CD4-positive, alpha-beta T cell treated with Interleukin-17A for 1 hour (primary cell): ENCODE measurements at places on chromosomes 12 and 14.

GRCh38 chr12:10094646-10095395 is 4.0 kb downstream of the CLEC1A start:
- DNase-seq = peak; percentile 5

- no peak for DNase-seq
These were observed 78.0 kb upstream of the IFNG-AS1 start for GRCh38 chr12:67911275-67911600.

GRCh38 chr12:18951218-18951617 is 178.3 kb upstream of the PLEKHA5 start:
- DNase-seq = no peak

DNA sequence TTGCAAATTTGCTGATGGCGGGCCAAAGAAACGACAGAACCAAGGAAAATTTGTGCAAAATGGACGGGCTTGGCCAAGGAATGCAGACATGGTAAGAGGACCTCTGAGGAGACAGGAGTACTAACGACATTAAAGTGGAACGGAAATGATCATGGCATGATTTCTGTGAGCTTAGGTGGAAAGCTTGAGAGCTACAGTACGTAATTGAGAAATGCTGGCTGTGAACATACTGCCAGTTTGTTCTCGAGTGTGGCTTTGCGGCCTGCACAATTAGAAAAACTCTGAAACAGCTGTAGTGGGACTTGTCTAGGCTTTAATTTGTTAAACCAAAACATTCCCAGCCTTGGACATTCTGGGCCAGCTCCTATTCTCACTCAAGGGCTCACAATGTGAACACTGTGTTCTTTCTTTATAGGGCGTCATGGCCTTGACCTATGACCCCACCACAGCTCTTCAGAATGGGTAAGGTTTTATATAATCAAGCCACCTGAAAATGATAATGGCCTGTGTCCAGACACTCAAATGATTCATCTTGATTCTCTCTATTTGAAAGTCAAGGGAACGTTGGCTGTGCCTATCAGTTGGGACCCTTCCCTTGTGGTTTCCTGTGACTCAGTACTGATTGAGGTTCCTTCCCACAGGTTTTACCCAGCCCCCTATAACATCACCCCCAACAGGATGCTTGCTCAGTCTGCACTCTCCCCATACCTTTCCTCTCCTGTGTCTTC is 48.5 kb downstream of the BAZ2A start:
- peak; percentile 44 for DNase-seq

GRCh38 chr12:108799401-108800243 is 57.8 kb downstream of the SSH1 start:
- DNase-seq = no peak

DNA sequence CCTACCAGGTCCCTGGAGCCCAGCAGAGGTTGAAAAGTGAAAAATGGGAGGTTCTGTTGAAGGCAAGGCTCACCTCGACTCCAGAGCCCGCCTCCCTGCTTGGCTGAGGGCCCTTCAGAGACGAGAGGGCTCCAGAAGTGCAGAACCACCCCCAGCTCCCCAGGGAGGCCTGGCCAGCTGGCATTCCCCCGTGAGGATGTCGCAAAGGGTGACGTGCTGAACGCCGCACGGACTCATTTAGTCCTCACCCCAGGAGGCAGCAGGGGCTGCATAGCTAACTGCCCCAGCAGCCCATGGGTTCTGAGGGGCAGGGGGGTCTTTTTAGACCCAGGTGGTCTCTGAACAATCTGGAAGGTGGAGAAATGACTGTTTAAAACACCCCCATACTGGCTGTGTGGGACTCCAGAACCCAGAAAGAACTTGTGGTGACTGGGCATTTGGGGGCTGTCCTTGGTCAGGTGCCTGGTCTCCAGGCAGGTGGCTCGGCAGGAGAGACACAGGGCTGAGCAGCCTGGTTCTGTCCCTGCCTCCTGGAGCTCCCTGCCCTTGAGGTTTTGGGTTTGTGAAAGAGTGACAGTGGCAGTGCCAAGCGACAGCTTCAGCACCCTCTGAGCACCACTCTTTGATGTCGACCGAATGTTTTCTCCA is 32.0 kb downstream of the ANAPC7 start:
- no peak for DNase-seq

DNA sequence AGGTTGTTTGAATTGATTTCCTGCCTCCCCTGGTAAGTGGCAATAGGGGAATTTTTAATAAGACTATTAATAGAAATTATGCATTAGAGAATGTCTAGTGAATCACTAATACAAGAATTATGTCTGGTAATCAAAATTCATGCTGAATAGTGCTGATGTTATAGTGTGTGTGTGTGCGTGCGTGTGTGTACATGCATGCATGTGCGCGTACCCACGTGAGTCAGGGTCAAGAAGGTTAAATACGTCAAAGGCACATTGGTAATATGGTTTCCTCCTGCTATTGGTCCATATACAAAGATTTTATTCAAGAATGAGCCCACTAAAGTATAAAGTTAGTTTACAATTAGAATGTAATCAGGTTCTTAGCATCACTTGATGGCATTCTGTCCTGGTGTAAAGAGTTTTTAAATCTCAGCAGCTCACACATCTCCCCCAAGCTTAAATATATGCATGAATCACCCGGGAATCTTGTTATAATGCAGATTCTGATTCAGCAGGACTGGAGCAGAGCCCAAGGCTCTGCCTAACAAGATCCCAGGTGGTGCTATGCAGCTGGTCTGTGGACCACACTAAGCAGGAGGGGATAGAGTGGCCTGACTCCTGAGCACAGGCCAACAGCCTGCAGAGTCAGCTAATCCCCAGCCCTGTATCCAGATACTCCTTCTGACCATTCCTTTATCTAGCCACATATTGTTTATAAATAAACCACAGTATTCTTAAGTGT is 43.9 kb downstream of the TTC9 start:
- no peak for DNase-seq

DNA sequence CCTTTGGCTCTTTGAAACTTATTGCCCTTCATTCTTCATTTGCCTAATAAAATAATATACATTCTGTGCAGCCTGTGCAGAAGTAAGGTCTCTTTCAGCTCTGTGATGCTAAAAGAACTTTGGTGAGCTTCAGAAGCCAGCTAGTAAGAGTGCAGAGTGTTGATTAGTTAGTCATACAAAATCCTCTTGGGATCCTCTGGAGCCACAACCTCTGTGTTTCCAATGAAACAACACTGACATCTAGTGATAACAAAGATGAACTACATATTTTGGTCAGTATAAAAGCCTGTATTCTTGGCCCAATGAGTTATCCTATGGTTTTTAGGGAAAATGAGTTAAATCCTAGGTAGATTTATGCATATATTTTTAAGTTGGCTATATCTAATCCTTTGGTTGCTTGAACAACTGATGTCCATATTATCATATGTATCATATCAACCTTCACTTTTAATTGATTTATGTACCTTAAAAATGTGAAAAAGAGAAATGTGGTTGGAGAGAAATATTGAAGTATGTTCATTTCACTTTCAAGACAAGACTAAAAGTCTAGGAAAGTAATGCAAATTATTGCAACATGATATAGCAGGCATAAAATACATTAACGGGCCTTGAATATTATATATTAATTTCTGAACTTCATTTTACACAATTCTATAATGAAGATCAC is 158.4 kb downstream of the KLHL28 start:
- DNase-seq = peak; percentile 25

- peak; percentile 32 for DNase-seq
These were observed 333.8 kb downstream of the PDZRN4 start for GRCh38 chr12:41521872-41522379.

GRCh38 chr12:39503439-39503838 is 60.5 kb upstream of the KIF21A start:
- DNase-seq = no peak

DNA sequence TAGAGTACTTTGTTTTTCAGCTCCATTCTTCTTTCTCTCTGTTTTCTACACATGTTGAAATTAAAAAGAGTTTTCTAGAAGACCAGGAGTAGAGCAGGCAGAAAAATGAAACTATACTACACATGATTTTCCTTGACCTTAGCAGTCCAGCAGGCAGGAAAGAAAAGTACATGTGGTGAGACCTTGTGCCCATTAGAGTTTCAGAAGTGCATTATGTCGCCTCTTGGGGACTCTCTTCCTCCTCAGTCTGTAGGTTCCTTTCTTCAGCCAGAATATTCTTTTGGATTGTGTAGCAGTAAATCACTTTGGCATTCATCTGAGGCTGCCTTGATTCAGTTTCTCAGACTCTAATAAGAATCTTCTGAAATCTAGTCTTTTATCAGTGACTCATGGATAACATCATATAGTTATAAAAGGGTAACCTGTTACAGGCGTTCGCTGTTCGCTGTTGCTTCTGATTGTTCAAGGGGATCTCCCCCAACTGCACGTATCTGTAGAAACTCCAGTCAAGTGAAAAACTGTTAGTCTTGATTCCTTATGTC is 161.8 kb downstream of the ANO4 start:
- DNase-seq = no peak

- no peak for DNase-seq
These were observed 14.9 kb downstream of the TUBA1C start for GRCh38 chr12:49279706-49280159.

DNA sequence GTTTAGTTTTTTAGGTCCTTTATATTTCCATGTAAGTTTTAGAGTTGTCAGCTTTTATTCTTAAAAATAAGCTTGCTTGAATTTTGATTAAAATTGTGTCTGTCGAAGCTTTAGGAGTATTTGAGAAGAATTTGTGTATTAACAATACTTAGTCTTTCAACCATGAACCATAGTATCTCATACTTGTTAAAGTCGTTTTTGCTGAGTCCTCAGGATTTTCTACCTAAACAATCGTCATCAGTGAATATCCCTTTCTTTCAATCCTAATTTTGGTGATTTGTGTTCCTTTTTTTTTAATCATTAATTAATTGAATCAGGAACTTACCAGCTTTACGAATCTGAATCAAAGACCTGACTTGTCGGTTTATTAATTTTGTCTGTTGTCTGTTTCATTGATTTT is 18.2 kb downstream of the CAND1 start:
- no peak for DNase-seq

GRCh38 chr14:32694795-32695449 is 243.8 kb upstream of the NPAS3 start:
- DNase-seq = no peak

GRCh38 chr12:111203446-111203845 is 165.4 kb downstream of the PHETA1 start:
- DNase-seq = no peak

- no peak for DNase-seq
These were observed 27.7 kb downstream of the KRT18 start for GRCh38 chr12:52976574-52977071.

DNA sequence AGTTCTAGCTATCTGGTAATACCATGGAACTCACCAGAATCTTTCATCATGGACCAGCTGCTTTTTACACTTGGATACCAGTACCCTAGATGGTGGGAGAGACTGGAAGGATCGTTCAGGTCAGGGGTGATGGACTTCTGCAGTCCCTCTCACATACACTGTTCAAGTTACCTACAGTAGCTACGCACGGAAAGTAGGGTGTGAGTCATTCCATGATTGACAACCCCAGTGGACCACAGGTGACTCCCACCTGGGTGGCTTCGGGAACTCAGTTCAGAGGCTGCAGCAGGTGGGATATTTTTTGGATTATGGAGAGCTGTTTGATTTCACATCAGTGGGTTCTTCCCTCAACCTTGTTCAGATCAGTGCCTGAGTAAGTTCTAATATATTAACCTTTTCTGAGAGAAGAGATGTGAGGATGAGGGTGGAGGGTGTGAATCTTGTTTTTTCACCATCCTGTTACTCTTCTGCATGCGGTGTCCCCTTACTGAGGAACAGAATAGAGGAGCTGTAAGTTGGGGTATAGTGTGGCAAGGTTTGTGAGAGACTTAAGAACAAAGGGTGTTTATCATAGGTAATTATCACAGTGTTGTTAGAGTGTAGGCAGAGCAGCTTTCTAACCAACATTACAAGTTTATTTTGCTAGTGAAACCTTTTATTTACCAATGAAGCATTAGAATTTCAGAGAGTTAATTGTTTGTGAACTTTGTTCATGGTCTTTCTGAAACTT is 39.6 kb downstream of the PRKCH start:
- no peak for DNase-seq

DNA sequence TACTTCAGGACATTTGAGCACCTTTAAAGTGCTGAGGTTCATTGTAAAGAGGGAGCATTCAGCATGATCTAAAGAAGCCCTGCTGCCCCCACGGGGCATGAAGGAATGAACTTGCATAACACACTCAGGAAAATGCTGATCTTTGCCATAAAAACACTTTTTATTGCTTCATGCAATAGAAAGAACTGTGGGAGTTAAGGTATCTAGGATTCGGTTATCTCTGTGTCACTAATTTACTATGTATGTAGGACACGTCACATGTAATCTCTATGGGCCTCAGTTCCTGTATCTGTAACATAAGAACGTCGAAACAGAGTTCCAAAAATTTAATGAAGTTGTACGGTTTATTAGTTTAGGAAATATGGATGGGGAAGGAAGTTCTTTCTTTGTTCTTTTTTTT is 33.0 kb downstream of the BTBD7 start:
- DNase-seq = no peak

DNA sequence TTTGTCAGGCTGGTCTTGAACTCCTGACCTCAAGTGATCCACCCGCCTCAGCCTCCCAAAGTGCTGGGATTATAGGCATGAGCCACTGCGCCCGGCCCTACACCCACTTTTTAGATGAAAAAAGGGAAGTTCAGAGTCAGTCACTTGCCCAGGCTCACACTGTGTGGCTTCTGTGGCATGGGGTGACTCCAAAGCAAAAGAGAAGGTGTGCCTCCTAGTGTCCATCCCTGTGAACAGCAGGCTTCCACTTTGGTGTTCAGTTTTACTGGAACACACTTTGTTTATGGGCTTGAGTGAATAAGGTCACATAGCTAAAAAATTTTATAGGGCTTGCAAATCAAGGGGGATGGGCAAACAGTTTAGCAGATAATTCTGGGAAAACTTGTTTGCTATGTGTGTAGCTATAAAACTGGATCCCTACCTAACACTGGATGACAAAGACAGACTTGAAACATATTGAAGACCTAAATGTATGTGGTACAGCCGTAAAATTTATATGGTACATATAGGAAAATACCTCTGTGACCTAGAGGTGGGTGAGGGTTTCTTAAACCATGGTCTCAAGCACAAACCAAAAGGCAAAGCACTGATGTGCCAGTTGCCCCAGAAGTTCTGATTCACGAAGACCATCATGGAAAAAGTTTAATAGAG is 54.9 kb downstream of the EID3 start:
- peak; percentile 79 for DNase-seq

GRCh38 chr12:87008785-87009384 is 752.7 kb upstream of the MGAT4C start:
- no peak for DNase-seq

- DNase-seq = no peak
These were observed 31.2 kb downstream of the DAD1 start for GRCh38 chr14:22557846-22558220.

DNA sequence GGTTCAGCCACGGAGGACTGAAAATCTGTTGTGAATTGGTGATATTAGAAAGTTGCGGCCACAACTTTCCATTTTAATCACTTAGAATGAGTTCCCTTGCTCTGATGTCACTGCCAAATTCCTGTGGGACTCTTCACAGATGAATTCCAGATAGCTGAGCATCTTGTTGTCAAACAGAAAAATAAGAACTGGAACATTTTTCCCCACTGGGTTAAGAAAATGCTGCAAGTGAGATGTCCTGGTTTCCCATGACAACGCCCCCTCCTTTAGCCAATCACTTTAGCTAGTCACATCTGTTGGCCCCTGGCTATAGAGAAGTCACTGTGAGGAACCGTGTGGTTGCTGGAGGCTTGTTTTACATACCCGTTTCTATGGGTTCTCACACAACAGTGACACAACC is 135.9 kb downstream of the KTN1 start:
- DNase-seq = no peak
